ENCODE measurements at places on chromosomes 5 and 9.
A peak's percentile ranks its signal among the peaks of the same experiment; 100 is the strongest.

- DNase-seq, result no peak
Observed at GRCh38 chr5:66986009-66986408, 210.6 kb downstream of the CD180 start.

GRCh38 chr5:136425921-136426320 lies 60.6 kb upstream of the TRPC7 start:
- no peak for DNase-seq

DNA sequence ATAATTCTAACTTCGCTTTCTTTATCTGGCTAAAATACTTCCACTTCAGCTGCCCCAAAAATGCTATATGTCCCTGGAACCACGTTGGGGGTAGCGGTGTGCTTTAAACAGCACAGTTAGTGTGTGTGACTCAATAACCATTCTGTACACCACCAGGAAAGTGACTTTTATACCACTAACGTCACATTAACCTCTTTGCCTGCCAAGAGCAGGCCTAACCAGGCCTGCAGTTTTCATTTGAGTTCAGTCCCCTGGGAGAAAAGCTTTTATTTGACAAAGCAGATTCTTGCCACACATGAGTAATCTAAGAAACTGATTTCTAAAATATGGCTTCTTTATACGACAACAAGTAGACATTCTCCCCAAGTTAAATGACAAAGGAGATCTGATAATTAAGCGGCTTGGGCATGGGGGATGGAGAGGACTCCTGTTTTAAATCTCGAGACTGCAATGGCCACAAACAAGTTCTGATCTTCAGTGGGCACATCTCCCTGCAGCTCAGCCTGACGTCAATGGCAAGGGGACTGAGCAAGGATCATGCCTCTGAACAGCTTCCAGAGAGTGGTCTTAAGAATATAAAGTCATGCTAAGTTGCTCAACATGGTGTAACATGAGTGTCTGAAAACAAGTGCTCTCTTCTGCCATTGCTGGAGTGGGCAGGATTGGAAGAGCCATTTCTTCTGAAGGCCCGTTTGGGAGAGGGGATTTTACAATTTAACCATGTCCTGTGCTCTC lies 91.8 kb downstream of the GLIS3 start:
- DNase-seq, result no peak

DNA sequence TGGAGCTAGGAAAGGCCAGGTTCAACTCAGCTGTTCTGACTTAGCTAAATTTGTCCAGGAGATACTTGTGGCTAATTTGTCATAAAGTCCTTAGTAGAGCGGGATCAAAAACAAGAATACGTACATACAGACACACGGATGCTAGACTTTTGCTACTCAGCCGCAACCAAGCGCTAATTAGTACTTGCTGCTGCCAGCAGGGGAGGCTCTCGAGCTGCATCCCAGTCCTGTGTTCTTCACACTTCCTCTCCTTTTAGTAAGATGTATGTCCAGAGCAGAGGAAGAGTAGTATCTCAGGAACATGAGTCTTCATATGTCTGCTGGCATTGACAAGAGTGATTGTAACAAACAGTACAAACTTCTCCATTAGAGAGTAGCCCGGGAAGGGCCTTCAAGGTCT lies 58.3 kb downstream of the CYFIP2 start:
- no peak for DNase-seq

DNA sequence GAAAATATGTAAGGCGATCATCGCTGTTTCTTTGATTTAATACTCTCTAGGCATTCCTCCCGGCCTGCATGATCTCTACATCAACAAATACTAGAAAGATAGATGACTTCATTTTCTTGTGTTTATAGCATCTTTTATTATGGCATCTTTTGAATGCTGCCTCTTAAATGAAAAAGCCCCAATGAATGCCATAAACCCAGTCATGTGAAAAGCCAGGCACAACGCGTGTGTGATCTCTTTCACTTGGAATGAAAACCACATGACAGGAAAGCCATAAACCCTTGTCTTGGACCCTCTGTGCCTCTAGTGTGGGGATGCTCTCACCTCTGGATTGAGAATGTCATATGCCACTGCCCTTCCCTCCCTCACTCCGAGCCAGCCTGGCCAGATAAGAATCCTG lies 476.2 kb downstream of the SEMA5A start:
- no peak for DNase-seq

DNA sequence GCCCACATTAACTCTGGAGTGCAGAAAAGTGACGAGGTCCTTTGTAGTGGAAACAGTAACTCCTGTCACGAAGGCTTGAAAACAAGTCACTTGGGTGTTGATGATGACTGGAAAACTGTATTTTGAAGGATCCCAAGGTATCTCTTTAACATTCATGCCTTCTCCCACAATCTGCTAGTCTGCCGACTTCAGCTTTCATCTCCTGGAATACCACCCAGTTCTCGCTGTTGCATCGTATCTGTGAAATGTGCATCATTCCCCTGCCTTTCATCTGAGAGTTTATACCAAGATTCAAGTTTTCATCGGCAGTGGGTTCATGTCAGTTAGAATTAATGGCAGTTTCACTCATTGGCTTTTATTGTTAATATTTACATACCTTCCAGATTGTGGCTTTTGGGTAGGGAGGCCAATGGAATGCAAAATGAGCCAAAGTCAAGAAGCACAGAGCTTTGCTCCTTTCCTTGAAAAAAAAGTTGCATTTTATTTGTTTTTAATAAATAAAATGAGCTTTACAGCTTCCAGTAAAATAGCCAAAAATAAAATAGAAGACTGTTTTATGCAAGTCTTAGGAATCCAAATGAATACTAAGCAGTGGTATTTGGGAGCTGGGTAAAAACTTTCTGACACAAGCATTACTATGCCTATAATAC lies 575.2 kb upstream of the WWC1 start:
- no peak for DNase-seq

DNA sequence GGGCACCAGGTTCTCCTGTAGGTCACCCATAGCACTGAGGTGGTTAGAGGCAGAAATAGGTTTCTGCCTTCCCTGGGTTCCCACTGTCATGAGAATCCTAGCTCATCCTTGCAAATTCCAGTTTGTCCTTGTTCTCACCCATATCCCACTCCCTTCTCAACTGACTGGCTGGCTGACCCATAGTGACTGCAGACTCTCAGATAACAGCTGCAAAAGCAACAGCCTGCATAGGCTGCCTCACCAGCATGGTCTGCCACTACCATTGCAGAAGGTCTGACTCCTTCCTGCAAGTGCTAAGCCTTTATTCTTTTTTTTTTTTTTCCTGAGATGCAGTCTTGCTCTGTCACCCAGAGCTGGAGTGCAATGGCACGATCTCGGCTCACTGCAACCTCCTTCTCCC lies 194.0 kb downstream of the SEMA6A start:
- DNase-seq, result no peak

- no peak for DNase-seq
Observed at GRCh38 chr5:149735066-149735465, 5.0 kb downstream of the PPARGC1B start.

GRCh38 chr5:142323480-142324135 lies 1.2 kb downstream of the SPRY4 start:
- DNase-seq, result peak; percentile 21

GRCh38 chr5:121503111-121503840 lies 348.4 kb upstream of the FTMT start:
- no peak for DNase-seq

DNA sequence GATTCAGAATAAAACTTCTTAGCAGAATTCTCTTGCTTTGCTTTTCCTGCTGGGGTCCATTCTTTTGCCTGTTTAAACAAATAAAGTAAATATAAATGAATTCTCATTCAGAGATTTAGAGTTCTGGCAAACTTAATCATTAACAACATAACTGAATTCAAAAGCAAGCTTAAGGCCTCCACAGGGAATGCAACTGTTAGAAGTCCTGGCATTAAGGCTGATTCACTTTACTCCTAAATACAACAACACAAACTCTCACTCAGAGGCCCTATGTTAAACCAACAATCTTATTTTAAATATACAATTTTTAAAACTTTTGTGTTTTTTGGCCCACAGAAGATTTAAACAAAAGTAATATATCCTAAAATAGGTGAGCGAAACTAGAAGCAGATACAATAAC lies 178.3 kb downstream of the AP3B1 start:
- DNase-seq, result no peak

GRCh38 chr5:74382123-74382855 lies 258.2 kb downstream of the ENC1 start:
- DNase-seq, result no peak

DNA sequence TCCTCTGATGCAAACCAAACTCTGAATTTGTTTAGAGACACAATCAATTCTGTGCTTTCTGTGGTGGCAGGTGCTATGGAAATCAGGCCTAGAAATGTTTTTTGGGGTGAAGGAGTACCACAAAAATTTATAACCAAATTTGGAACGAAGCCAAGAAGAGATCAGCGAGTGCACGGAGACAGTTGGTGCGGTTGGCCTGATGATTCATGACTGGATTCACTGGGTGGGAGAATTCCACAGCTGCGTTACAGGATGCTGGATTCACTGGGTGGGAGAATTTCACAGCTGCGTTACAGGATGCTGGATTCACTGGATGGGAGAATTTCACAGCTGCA lies 135.6 kb upstream of the IRX4 start:
- no peak for DNase-seq

GRCh38 chr9:90098408-90098807 lies 493.6 kb downstream of the GADD45G start:
- no peak for DNase-seq

GRCh38 chr5:170219615-170220014 lies 13.2 kb upstream of the C5orf58 start:
- DNase-seq, result peak; percentile 55

DNA sequence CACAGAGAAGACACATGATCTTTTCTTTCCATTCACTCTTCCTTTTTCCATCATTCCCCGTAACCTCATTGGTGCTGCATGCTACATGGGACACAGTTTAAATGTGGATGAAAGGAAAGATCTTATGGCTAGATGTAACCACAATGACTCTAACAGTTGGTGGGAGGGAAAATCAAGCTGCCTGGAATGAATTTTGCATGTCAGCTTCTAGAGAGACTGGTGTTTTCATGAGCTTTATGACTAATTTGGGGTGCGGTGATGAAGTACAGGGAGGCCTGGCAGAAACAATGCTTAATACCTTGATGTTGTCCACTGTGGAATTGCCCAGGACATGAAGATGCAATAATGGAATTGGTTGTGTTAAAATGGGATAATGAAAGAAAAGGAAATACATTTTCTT lies 55.9 kb upstream of the MYO10 start:
- no peak for DNase-seq

DNA sequence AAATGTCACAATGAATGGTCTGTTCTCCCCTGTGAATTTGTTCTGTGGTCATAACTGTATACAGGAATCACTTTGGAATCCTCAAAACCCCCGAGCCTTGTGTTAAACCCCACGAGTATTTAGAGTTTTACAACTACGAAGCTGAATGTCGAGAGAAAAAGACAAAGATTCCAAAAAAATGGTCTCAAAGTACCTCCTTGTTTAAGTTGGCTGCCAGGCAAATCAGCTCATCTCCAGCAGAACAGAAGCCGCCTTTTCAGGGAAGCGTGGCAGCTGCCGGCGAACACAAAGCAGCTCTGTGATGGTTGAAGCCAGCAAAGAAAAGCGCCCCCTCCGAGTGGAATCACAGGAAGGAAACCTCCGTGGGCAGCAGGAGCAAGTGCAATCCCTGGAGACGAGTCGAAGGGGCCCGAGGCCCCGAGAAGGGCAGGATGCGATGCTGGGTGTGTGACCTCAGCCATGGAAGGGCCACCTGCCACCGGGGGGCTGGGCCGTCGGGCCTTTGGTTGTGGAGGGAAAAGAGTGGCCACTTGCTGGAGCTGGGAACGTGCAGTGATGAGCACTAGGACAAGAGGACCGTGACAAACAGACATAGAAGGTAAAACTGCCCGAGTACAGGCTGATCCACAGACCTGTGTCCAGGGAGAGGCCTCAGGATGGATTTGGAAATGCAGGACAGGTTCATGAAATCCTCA lies 706.4 kb downstream of the SEMA5A start:
- DNase-seq, result no peak

DNA sequence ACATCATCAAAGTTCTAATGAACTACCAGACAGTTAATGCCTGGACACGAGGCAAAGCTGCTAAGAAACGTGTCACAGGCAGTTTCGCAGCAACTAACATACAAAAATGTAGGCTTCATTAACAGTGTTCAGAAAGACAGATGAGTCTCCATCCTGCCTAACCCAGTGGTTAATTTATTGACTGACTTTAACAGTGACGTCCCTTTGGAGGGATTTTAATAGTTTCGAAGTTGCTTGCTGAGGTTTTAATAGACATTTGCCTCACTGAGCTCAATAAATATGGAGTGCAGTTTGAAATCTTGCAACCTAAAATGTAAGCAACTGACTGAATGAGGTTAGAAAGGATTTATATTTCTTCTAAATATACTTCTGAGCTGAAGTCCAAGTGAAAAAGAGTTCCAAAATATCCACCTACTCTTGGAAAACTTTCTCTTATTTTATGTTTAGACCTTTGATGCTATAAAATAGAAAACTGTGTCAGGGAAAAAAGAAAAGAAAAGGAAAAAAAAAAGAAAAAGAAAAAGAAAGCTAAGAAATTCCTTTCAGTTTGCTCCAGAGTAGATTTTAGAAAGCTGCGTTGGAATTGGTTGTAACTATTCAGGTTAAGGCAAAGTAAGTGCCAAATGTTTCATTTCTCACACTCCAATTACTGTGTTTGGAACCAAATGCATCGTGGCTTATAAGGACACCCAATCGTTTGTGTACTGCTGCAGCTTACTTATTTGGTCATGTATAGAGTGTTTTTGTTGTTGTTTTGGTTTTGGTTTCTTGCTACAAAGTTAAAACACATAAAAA lies 2016.6 kb downstream of the MAT2B start:
- no peak for DNase-seq

DNA sequence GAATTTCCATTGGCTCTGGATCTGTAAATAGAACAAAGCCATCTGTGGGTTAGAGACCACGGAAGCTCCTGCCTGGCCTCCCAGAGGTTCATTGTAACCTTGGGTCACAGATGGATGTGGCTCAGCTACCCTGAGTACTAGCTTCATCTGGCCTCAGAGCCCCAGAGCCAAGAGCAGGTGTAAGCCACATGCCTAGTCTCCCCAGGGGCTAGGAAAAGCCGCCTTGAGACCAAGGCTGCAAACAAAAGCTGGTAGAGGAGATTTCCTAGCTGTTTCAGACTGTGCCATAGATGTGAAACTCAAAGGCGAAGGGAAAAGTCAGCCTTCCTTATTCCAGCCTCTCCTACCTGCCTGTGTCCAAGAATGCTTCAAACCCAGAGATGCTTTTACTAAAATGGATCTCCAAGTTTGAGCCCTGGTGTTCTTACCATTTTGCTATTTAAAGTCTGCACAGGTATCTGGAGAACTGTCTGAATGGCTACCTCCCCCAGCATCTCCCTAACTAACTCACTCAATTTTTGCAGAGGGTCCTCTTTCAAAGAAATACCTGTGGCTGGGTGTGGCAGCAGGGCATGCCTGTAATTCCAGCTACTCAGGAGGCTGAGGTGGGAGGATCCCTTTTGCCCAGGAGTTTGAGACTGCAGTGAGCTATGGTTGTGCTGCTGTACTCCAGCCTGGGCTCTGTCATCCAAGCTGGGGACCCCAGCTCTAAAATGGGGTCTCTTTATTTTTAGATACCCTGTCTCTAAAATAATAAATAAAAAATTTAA lies 42.3 kb upstream of the MAP1B start:
- no peak for DNase-seq

- DNase-seq, result no peak
Observed at GRCh38 chr9:93776873-93777272, 178.3 kb downstream of the BARX1 start.

- peak; percentile 44 for DNase-seq
Observed at GRCh38 chr9:128771094-128771721, 519 bp downstream of the ZER1 start.

- DNase-seq, result no peak
Observed at GRCh38 chr9:123834218-123834888, 95.6 kb downstream of the DENND1A start.
